ENCODE measurements at places on chromosomes 2 and 18.

- no peak for DNase-seq
These were observed 258.3 kb downstream of the CYRIA start for GRCh38 chr2:16407358-16407757.

GRCh38 chr2:224004105-224004695 is 34.9 kb downstream of the SERPINE2 start:
- no peak for DNase-seq

DNA sequence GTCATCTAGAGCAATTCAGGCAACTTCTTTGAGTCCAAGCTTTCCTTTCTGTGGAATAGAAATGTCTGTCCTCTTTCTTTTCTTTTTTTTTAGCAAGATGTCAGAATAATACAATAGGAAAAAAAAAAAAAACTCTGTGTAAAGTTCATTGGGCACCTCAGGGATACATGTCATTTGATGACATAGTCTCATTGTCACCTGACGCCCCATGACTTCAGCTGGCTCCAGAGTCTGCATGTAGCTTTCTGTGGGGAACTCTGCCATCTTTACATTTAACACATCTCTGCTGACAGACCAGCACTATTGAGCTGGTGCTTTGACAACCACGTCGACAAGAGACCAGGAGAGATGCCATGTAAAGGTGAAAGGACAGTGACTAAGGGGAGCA is 172.5 kb upstream of the KLF7 start:
- DNase-seq, result no peak

- DNase-seq, result no peak
These were observed 254.9 kb upstream of the SIX3 start for GRCh38 chr2:44686561-44686960.

GRCh38 chr18:27808683-27809082 is 368.2 kb downstream of the CDH2 start:
- no peak for DNase-seq
